ENCODE measurements at places on chromosomes 16 and 17.
A peak's percentile ranks its signal among the peaks of the same experiment; 100 is the strongest.

DNA sequence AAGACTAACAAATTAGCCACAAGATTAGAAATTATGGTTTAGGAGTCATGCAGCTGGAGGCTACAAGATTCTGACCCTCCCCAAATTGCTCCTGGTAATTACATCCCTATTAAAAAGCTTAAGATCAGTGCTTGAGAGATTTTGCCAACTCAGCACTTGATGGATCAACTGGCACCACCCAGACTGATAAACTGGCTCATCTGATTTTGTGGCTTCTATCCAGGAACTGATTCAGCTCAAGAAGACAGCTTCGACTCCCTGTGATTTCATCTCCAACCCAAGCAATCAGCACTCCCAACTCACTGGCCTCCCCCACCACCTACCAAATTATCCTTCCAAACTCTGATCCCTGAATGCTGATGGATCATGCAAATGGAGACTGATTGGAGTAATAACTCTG is 94.8 kb downstream of the TNFRSF13B start:
- DNase-seq = no peak

DNA sequence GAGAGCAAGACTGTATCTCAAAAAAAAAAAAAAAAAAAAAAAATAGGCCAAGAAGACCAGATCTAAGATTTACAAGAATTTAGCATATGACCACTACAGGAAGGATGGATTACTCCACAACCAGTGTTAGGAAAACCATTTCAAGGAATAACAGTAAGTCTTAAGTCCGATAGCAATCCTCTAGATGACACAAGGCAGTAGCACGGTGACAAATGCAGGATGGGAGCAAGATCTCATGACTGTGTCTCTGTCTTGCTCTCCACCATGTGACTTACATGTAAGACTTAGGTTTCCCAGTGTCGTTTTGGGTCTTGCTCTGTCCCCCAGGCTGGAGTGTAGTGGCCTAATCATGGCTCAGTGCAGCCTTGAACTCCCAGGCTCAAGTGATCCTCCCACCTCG is 27.8 kb downstream of the C16orf96 start:
- no peak for DNase-seq

DNA sequence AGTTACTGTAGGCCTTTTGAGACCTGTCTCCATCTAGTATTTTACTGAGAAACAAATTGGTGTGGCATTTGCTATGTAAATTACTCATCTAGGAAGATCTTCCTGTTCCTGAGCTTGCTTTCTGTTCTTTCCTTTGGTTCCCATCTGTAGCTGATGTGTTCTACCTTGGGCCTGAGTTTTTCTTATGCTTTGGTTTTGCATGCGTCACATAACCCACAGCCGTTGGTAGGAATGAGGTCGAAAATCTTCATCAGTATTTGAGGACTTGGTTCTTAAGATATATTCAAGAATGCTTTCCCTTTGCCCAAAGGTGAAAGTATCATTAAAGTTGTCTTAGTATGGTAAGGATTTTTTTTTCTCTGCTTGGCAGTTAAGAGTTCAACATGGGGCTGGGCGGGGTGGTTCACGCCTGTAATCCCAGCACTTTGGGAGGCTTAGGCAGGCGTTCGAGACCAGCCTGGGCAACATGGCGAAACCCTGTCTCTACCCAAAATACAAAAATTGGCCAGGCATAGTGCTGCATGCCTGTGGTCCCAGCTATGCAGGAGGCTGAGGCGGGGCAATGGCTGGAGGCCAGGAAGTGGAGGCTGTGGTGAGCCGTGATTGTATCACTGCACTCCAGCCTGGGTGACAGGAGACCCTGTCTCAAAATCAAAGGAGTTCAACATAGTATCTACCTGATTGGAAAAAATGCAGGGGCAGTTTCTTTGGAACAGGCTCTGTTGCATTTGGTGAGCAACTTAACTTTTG is 28.8 kb downstream of the IST1 start:
- DNase-seq = no peak

GRCh38 chr17:31379597-31380205 is 11.8 kb upstream of the RAB11FIP4 start:
- no peak for DNase-seq

DNA sequence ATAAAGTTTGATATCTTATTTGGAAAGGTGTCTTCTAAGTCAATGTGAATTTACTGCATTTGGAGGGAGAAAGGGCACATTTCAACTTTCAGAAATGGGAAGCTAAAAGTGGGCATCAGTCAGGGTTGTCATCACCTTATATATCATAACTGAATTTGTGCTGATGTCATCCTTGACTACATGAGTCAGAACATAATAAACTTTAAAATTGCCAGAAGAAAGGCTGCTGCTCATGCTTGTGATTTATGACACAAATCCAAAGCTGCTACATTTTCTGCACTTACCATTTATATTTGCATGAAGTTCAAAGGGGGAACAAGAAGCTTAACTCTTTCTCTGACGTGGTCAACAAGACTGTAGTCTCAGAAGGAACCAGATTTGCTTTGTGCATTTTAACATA is 196.6 kb downstream of the UTP18 start:
- DNase-seq = no peak

DNA sequence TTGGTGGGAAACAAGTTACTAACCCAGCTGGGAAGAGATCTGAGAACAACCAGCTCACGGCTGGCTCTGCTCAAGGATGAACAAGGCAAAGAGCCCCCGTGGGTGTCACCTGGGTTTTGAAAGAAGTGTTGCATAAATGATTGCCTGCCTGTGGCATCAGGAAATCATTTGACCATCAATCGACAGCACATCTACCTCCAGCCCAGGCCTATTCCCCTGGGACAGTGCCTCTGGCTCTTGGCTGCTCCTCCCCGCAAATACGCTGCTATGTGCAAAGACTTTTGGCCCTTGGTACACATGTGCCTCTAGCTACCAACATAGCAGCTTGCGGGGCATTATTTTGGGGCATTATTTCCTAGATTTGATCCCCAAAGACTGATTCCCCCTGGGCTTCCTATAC is 39.4 kb upstream of the SMPD3 start:
- DNase-seq = no peak

DNA sequence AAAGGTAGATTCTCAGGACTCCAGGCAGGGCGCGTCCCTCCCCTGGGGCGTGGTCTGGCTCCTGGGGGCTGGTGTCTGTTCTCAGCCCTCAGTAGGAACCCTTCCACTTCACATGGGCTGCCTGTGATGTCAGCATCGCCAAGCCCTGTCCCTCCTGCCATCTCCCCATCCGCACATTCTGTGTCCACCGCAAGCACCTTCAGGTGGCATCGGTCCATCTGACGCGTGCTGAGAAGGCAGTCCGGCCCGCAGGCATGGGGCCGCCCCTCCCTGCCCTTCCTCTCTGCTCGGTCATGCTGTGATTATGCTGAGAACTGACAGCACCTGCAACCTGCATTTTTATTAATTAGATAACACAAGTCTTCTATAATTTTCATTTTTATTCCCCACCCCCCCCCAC is 12.7 kb upstream of the DNAH17 start:
- no peak for DNase-seq

GRCh38 chr17:50563092-50563511 is 2.6 kb downstream of the CACNA1G start:
- DNase-seq = no peak

- no peak for DNase-seq
These were observed 9.0 kb upstream of the RASD1 start for GRCh38 chr17:17505151-17505550.

- peak; percentile 3 for DNase-seq
These were observed 616.0 kb upstream of the CDH11 start for GRCh38 chr16:65737831-65738230.

- no peak for DNase-seq
These were observed 379.4 kb upstream of the TNRC6C start for GRCh38 chr17:77579131-77579530.

DNA sequence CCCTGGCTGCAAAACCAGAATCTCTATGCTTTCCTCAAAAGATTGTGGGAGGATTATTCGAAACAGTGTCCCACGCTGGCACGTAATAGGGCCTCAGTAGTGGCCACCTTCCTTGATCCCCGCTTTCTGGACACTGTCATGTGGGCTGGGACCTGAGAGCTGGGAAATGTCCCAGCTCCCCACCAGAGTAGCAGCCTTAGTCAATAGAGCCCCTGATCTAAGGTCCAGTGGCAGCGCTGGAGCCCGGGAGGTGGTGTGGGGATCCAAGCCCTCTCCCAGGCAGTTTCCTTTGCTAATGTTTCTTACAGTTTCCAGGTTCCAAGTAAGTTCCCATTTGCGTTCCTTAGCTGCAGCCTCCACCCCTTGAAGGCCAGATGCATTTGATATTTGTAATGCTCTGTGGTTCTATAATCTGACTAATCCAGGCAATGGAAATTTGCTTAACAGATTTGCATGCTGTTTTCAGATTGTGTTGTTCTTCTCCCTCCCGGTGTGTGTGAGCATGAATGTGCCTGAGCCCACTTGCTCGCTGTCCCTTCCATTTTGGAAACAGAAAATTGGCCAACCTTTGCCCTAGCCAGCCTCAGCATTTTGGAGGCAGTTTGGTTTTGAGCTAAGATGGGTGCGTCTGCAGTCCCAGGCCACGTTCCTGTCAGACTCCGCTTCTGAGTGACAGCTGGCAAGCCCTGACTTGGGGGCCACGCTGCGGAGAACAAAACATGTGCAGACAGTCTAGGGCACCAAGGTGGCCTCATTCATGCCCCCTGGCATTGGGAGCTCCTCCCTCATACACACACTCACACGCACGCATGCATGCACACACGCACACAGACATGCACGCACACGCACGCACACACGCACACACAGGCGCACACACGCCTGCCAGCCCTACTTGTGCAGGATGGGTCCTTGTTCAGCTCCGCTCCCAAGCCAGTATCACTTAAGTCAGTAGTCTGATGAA is 69.4 kb downstream of the CCDC182 start:
- DNase-seq = no peak

- no peak for DNase-seq
These were observed 6.6 kb upstream of the GALK1 start for GRCh38 chr17:75771334-75772281.

DNA sequence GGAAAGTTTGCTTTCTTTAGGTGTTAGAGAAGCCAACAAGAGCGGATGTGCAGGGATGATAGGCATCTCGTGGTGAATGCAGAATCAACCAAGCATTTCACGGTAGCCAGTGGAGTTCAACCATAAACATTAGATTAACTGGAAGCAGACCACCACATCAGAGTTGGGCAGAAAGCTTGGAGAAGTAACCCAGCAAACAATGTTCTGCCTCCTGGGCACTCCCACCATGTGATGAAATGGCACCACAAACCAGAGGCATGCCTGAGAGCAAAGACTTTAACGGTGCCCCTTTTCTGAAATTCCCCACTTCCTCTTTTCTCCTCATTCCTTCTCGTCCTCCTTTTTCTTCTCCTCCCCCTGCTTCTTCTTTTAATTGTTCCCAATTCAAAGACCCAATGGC is 193.5 kb upstream of the ANKFN1 start:
- no peak for DNase-seq

GRCh38 chr17:58401287-58401686 is 16.0 kb downstream of the RNF43 start:
- no peak for DNase-seq

DNA sequence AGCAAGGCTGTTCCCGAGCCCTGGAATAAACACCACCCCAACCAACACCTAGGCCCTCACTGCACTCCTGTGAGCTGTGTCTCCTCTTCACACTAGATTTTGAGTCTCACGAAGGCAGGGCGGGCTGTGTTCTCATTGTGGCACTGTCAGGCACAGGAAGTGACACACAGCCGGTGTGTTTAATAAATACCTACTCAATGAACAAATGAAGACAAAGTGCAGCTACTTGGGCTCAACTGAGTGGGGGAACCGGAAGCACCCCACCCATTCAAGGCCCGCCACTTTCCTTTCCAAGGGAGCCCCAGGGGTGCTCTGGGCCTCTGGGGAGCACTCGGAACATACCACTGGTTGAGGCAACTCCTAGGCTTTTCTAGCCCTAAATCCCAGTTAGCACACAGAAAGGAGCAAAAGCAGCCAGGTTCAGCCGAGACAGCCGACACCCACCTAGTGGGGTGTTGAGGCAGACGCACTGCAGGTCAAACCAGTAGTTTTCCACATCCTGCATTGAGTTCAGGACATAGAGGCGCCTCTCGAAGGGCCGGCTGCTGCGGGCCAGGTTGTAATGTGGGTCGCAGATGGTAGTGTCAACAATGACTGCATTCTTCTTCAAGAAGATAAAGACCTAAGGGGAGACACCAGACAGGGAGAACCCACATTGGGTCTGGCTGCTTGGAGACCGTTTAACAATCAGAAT is 57.7 kb downstream of the GTF3C1 start:
- no peak for DNase-seq

DNA sequence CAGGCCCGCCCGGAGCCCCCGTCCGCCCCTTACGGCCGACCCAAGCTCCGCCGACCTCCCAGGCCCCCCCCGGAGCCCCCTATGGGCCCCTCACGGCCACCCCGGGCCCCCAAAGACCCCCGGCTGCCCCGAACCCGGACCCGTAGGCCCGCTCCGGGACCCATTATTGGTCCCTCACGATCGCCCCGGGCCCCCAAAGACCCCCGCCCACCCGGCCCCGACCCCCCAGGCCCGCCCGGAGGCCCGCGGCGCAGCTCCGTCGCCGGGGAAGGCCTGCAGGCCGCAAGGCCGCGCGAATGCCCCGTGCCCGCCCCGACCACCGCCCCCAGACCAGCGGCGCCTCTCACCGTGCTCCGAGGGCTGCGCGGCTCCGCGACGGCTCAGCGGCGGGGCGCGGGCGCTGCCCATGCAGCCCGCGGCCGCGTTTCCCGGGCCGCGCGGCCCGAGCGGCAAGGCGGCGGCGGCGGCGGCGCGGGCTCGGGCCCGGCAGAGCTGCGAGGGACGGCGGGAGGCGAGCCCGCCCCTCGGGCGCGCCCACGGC is 393 bp downstream of the ANKRD11 start:
- DNase-seq = no peak

DNA sequence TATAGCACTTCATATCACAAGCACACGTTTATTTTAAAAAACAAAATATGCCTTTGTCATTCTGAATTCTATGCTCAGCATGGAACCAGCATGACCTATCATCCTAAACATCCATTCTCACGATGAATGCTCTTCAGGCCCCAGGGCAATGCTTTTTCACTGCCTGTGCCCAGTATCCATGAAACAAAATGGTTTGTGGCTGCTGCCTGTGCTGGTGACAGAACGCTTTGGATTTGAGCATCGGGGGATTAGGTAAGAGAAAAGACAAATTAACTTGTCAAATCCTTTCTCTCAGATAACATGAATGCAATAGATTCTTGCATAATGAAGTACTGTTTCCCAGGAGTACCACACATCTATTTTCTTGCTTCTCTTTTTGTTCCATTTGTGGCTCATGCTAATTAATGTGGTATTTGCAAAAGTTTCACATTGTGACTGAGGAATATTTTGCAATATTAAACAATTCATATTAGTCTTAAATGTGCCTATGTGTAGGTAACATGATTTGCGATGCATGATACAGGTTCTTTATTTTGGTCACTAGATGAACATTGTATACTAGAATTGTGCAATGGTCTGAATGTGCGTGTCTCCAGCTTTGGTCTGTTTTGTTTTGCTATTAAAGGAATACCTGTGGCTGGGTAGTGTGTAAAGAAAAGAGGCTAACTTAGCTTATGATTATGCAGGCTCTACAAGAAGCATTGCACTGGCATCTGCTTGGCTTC is 25.8 kb upstream of the SRSF1 start:
- DNase-seq = no peak

DNA sequence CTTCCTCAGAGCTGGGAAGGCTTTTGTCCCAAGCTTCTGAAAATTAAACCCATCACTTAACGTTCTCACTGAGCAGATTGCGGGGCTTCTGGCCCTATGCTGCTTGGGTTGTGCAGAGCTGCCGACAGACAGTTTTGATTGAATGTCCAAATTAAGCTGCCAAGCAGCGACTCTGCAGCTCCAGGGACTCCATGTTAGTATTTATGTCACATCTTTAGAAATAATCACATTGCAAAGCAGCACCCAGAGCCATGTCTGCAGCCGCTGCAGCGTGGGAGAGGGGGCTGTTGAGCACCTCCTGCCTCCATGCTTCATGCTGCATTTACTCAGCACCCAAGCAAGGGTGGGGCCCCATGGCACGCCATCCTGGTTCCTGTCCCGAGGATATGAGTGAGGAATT is 178.2 kb upstream of the CACNG3 start:
- no peak for DNase-seq

Data from head of caudate nucleus (tissue), 42 donors.